CD4-positive, alpha-beta T cell treated with Interleukin-10 for 1 hour (primary cell): ENCODE measurements at places on chromosomes 2 and 18.

GRCh38 chr2:172736424-172737174 is 954 bp downstream of the RAPGEF4 start:
- no peak for DNase-seq

DNA sequence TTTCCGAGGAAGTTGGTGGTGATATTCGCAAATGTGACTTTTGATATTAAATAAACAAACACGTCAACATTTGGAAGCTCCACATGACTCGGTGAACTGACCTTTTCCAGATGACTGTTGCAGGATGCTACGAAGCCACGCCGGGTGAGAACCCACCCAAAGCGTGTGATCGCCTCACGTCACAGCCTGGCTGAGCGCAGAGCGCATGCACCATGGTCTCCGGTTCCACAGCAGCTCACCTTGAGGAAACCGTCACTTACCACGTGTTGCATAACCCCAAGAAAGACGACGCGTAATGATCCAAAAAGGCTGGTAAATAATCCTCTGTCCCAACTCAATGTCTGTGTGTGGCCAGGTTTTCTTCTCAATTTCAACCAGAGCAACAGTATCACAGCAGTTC is 64.5 kb upstream of the CTDP1 start:
- no peak for DNase-seq

- no peak for DNase-seq
These were observed 42.1 kb downstream of the GPR155 start for GRCh38 chr2:174444761-174445160.

GRCh38 chr2:195027947-195028346 is 629.1 kb upstream of the SLC39A10 start:
- DNase-seq, result no peak

DNA sequence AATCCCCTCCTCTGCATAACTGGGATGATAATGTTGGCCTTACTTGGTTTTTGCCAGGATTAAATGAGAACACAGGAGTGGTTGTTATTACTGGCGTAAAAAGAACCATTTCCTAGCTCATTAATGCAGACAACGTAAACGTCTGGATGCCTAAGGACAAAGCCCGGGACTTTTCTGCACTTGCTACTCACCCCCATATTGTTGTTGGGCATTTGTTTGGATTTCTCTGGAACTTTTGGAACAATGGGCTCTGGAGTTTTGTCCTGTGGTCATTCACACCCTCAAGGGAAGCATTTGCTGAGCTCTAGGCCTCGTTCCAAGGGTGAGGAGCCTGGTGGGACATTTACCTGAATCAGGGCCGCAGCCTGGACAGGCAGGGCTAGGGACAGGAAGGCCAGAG is 76.0 kb downstream of the HS1BP3 start:
- no peak for DNase-seq

GRCh38 chr2:217530392-217531090 is 472.3 kb downstream of the TNS1 start:
- DNase-seq, result no peak

- no peak for DNase-seq
These were observed 78.1 kb downstream of the IRS1 start for GRCh38 chr2:226721541-226721940.

DNA sequence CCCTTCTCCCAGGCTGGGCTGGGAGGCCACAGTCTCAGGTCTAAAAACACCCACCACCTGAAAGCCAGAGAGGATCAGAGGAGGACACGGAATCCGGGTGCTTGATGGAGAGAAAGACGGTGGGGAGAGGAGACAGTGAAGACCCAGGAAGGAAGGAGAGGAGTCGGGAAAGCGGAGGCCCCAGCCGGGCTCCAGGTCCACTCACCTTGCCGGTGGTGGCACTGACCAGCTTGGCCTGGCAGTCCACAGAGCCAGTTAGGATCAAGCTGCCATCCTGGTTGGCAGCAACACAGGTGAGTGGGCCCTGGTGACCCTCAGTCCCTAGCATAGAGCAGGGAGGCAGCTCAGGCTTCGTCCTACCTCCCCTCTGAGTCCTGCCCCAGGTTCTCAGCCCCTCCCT is 4.3 kb downstream of the AAMP start:
- DNase-seq, result no peak

DNA sequence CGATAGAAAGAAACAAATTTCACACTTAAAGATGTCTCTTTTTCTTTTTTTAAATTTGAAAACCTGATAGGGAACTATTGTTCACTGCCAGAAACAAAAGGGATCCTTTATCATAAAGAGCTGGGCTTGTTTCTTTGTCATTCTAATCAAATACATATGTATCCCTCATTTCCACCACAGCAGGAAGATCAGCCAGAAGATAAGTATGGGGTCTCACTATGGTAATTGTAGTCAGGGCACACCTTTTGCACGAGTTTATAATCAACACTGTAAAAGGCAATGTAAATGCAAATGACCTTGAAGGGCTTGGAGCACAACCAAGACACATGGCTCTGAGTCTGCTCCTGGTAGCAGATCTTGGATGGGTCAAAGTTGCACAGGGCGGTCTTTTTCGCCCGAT is 109.5 kb downstream of the NXPH2 start:
- DNase-seq, result no peak

- DNase-seq, result no peak
These were observed 30.7 kb upstream of the PPM1B start for GRCh38 chr2:44137872-44138551.

- no peak for DNase-seq
These were observed 646 bp downstream of the ALS2 start for GRCh38 chr2:201779901-201780673.

DNA sequence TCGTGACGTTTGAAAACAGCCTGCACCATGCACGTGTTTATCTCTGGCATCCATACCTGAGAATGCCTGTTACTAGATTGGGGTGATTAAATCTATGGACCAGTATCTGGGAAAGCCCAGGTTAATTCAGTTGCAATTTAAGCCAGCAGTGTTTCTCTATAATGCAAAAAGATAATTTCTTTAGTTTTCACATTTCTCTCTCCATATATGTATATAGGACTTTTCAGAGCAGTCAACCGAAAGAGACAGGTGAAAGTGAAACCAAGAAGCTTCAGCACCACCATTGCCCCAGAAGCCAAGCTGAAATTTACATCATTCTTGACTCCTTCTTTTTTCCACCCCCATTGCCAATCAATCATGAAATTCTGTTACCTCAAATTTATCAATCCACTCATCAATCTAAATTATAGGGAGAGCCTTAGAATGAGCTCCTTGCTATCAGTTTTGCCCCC is 2.7 kb upstream of the LRP2 start:
- peak; percentile 22 for DNase-seq

DNA sequence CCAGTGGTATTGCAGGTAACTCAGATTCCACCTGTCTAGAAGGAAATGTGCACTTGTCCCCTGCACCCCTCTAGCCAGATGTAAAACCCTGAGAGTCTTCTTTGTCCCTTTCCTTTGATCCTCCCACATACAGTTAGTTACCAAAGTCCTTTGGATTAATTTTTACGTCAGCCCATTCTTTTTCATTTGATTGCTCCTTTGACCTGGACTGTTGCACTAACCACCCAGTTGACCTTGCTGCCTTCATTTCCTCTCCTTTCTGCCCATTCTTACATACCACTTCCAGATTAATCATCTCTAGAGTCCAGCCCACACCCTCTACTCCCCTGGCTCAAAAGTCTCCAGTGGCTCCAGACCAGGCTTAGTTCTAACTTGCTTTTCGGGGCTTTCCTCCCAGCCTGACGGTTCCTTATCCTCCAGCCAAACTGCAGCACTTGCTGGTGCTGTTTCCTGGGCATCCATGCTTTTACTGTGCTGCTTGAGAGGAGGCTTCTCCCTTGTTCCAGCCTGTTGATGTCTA is 99.3 kb downstream of the SPTBN1 start:
- no peak for DNase-seq

- DNase-seq, result no peak
These were observed 1612.6 kb upstream of the NXPH2 start for GRCh38 chr2:140392824-140393223.

DNA sequence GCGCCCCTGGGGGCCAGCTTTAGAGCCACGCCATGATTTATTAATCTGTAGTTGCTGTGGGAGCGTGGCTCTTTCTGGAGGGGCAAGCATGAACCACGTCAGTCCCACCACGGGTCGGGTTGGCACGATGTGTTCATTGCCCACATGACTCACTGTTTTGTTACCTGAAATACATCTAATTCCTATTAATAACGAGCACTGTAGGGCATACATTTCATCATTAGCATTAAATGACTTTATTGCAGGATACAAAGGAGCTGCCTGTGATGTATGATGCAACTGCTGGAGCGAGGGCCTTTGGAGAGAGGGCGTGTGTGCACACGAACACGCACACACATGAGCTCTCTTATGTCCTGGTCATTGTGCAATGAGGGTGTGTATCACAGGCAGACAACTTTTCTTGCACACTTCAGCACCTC is 127.0 kb downstream of the INHBB start:
- DNase-seq, result no peak

DNA sequence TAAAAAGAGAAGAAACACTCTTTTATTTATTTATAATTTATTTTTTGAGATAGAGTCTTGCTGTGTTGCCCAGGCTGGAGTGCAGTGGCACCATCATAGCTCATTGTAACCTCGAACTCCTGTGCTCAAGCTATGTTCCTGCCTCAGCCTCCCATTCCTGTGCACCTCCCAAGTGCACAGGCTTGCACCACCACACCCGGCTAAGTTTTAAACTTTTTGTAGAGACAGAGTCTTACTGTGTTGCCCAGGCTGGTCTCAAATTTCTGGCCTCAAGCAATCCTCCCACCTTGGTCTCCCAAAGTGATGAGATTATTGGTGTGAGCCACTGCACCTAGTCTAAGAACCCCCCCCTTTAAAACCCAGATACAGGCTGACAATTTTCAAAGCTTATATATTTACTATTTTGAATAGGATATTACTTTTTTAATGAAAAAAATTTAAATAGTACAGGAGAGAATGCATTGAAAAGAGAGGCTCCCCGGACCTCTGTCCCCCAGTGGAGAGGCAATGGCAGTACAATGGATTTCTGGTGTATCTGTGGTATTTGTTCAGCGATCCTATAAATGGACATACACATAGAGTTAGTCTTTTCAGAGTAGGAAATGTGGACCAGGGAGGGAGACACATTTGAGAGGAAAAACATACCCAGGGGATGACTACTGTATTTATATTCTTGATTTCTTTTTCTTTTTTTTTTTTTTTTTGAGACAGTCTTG is 48.1 kb upstream of the CNOT11 start:
- no peak for DNase-seq

- no peak for DNase-seq
These were observed 43.4 kb downstream of the KIAA1328 start for GRCh38 chr18:36872329-36872728.

GRCh38 chr18:2218101-2218500 is 353.2 kb downstream of the METTL4 start:
- DNase-seq, result no peak

DNA sequence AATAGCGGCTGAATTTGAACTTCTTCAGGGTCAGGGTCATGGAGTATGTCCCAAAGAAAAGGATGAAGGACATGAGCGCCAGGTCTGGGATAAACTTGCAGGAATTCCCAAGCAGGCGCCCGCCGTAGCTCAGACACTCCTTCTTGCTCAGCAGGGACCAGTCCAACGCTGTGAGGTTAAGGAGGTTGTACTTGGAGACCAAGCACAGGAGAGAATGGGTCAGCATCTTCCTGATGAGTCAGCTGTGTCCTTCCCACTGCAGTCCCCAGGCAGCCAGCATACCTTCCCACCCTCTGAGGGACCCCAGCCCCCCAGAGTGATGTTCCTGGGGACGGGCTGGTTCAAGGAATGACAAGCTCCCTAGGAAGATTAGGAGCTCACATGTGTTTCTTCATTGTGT is 40.9 kb downstream of the MTHFD2 start:
- no peak for DNase-seq

DNA sequence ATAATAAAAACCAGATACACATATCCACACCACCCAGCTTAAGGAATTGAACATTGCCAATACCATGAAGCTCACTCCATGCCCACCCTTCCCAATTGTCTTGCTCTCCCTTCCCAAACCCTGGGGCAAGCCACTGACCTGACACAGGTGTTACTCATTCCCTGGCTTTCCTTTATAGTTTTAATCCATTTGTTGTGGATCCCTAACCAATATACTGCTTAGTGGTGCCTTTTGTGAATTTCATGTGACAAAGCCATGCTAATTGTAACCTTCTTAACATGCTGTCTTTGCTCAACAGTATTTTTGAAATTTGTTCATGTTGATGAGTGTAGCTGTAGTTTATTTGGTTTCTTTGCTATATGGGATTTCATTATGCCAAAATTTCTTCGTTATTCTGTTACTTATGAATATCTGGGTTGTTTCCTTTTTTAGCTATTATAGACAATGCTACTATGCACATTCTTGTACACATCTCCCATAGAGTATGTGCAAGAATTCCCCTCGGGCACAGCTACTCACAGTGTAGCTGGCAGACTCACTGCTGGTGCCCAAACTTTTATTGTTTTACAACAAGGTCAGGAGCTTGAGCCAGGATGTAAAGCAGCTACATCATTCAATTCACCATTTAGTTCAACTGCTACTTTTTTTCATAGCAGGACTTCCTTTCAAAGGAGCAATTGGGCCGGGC is 90.8 kb upstream of the ATL2 start:
- DNase-seq, result no peak

DNA sequence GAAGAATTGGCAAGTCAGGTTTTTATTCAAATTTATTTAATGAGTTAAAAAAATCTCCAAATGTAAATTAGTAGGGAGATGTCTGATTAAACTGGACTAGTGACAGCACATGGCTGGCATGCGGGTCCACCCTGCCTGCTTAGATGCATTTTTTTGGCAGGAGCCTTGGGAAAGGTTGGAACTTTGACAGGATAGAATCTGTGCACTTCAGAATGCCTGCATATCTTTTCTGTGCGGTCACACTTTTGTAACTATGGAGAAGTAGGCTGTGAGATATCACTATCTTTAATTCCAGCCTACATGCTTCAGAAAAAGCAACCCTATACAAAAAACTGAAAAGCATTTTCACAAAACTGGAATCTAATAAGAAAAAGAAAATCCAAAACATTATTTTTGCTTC is 317.8 kb downstream of the MBD2 start:
- DNase-seq, result no peak

- no peak for DNase-seq
These were observed 92.3 kb upstream of the ALPP start for GRCh38 chr2:232286001-232286868.

GRCh38 chr2:39437522-39438296 is 624 bp upstream of the MAP4K3 start:
- peak; percentile 65 for DNase-seq

- no peak for DNase-seq
These were observed 312.1 kb upstream of the MYT1L start for GRCh38 chr2:2642906-2643890.

DNA sequence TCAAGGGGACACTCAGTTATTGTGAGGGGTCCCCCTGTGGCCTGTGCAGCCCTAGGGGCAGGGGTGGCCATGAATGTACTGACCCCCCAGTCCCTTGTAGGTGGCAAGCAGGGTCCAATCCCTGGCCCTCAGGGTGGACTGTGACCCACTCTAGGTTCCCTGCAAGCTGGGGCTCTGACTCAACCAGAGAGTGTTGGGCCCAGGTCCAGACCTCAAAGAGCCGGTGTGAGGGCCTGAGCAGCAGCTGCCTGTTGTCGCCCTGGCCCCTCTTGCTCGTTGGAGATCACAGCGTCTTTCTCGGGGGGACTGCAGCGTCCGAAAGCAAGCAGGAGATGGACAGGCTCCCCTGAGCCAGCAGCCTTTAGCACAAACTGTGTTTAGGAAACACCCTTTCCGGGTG is 66.8 kb upstream of the ATG16L1 start:
- DNase-seq, result no peak
